ENCODE measurements at places on chromosomes 7 and 10.

DNA sequence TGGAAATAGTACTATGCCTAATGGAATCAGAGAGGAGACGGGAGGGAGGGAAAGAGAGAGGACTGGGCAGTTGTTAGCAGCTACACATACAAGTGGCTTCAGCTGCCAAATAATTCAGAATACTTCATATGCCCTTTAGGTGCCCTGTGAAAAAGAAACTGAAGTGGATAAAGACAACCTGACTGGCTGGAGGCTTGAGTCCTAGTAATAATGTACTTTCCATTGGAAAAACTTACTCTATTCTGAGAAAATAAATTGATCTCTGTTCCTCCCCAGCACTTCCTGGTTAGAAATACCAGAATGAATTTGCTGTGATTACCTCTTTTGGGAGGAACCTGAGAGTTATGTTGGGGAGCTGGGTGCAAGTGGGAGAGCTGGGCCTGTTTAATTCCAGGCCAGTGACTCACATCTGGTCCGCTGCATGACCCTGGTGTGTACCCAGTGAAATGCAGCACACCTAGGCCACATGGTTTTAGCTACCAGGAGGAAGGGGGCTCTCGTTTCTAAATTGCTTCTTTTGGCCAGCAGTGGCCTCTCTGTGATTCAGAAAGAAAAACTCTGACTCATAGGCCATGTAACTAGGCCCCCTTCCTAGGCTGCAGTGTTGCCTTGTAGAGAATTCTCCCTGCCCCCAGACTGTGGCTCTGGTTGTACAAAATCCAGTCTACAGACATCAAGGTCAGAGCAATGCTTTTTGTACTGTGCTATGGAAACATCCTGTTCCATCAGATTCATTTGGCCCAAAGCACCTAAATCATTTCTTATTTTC, 6.5 kb downstream of the AGFG2 start:
- DNase-seq = peak; percentile 53

DNA sequence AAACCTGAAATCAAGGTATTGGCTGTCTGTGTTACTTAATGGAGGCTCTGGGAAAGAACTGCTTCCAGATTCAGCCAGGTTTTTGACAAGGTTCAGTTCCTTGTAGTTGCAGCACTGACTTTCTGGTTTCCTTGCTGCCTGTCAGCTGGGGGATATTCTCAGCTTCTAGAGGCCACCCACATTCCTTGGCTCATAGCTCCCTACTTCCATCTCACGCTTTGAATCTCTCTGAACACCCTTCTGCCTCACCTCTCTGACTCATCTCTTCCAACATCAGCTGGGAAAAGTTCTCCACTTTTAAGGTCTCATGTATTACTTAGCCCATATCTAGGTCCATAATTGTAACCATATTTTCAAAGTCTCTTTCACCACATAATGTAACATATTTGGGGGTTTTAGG, 22.9 kb upstream of the GPR22 start:
- no peak for DNase-seq

DNA sequence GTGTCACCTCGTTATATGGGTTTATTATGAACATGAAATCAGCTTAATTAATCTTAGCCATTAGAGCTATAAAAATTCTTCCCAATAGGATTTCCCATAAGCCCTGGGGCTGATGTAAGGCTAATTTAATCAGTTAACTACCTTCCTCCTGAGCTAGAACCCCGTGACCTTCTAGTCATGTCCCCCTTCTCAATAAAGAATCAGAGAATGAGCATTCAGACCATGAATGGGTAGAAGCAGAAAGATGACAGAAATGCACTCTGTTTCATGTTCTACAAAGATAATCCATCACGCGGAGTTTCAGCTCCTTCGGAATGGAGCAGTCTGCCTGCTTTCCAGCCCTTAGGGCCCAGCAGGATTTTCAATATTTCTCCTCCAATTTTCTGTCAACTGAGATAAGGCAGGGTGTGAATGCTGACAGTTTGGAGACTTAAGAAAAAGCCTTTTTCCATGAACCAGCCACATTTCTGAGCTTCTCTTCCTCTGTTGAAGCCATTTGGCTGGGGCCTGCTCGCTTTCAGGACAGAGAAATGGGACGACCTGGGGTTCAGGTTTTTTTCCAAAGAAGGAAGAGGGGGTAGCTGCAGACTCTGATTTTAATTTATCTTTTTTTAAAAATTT, 211.0 kb downstream of the NEBL start:
- no peak for DNase-seq

DNA sequence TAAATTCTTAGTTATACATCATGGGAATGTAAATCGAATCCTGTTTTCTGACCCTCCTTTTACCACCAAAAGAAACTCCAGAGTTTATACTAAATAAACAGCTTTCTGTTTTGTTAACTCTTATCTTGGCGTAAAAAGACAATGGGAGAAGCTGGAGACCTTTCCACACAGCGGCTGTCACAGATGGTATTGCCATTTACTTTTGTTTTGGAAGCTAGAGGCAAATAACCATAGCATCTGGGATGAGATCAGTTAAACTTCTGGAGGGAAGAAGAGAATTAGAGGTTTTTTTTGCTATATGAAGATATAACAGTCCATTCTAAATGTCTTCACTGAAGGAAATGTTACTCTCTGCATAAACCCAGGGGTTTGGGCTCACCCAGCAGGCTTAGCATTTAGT, 258.9 kb downstream of the REEP3 start:
- no peak for DNase-seq

DNA sequence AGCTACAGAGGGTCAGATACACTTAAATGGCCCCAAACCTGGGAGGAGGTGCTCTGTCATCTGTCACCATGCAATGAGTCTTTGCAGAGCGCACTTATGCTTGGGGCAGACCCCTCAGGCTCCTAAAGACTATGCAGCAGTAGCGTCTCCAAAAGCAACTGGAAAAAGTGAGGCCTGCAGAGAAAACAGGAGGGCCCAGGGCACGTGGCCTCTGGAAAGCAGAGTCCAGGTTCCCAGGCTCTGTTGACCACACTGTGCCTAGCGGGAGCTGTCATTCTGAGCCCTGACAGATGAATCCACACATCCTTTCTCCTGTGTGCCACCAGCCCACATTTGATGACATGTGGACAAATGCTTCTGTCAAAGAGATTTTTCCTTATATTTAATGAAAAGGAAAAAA, 66.4 kb downstream of the MINDY4 start:
- no peak for DNase-seq

- no peak for DNase-seq
These were observed 25.2 kb upstream of the POT1 start for GRCh38 chr7:124954790-124955189.

GRCh38 chr7:128042012-128042411, 10.8 kb upstream of the LRRC4 start:
- DNase-seq = no peak
